ENCODE measurements at places on chromosomes 1 and 21. TPM values are rescaled to one million over a fixed set of nuclear protein-coding genes. Genes with fewer than 3 reads are reported as not detected.

SPATA6 gene
- total RNA-seq = 2.9 TPM

COPA gene
- total RNA-seq = 276 TPM

OR2M7 gene
- not detected for total RNA-seq

MTARC2 gene
- 23.5 TPM for total RNA-seq

AADACL3 gene
- not detected for total RNA-seq

EPHX1 gene
- total RNA-seq = 43.7 TPM

SLC30A2 gene
- not detected for total RNA-seq

KCNT2 gene
- 0.17 TPM for total RNA-seq

PADI3 gene
- total RNA-seq = not detected

OR6N1 gene
- not detected for total RNA-seq

PRUNE1 gene
- total RNA-seq = 6.0 TPM

RGS7 gene
- under 0.01 TPM for total RNA-seq

DNAJC28 gene
- 2.6 TPM for total RNA-seq

LINGO4 gene
- total RNA-seq = not detected

KCNA3 gene
- not detected for total RNA-seq

OVAAL gene
- total RNA-seq = not detected

MTARC1 gene
- 1.9 TPM for total RNA-seq

SPRR2B gene
- total RNA-seq = not detected

DIO1 gene
- total RNA-seq = not detected

CRTC2 gene
- 3.7 TPM for total RNA-seq

INAVA gene
- under 0.01 TPM for total RNA-seq

AKT3 gene
- total RNA-seq = 86.4 TPM

HSD3B2 gene
- total RNA-seq = not detected

PCP4L1 gene
- not detected for total RNA-seq

CEPT1 gene
- total RNA-seq = 57.7 TPM

CD2 gene
- total RNA-seq = not detected

ZNF436 gene
- 37.6 TPM for total RNA-seq

KPRP gene
- not detected for total RNA-seq

DPT gene
- not detected for total RNA-seq

FCRL5 gene
- not detected for total RNA-seq

BATF3 gene
- 1.7 TPM for total RNA-seq

NUDC gene
- 33.3 TPM for total RNA-seq

CD58 gene
- total RNA-seq = 17.9 TPM

LRRC71 gene
- 0.34 TPM for total RNA-seq

TRIM45 gene
- total RNA-seq = 0.84 TPM

CRNN gene
- not detected for total RNA-seq

HTR6 gene
- total RNA-seq = not detected

ADGRB2 gene
- 0.17 TPM for total RNA-seq

USF1 gene
- 125 TPM for total RNA-seq

MCOLN2 gene
- 0.05 TPM for total RNA-seq

EPHA2 gene
- 121 TPM for total RNA-seq

OR2L2 gene
- total RNA-seq = not detected

GREM2 gene
- not detected for total RNA-seq

C1orf56 gene
- 1.1 TPM for total RNA-seq

NTMT2 gene
- total RNA-seq = not detected

PDC gene
- total RNA-seq = not detected

FAM110D gene
- 11.6 TPM for total RNA-seq

LRRC38 gene
- 0.09 TPM for total RNA-seq

TNFAIP8L2 gene
- total RNA-seq = 0.14 TPM

GPR61 gene
- total RNA-seq = not detected

CFHR1 gene
- total RNA-seq = not detected

GJA8 gene
- not detected for total RNA-seq

TLR5 gene
- 0.34 TPM for total RNA-seq

GUCA2A gene
- not detected for total RNA-seq

CAMSAP2 gene
- 37.3 TPM for total RNA-seq

MNDA gene
- total RNA-seq = not detected
